ENCODE measurements at places on chromosomes 5 and 9. TPM values are rescaled to one million over a fixed set of nuclear protein-coding genes. Genes with fewer than 3 reads are reported as not detected.

- DNase-seq = no peak
- H3K27me3 ChIP-seq = no peaks in the 10 kb centered on the region
- no peak overlapping the region for H3K4me3 ChIP-seq
- H3K4me1 ChIP-seq = peaks cover 10% of the 10 kb centered on the region
Measured at GRCh38 chr9:20570087-20570486, 52.2 kb downstream of the MLLT3 start.

IL4 gene
- total RNA-seq = not detected

GRCh38 chr5:57650360-57651069 lies 167.9 kb upstream of the ACTBL2 start:
- no peak overlapping the region for H3K4me3 ChIP-seq
- no peak for DNase-seq
- H3K27me3 ChIP-seq = no peaks in the 10 kb centered on the region
- no peaks in the 10 kb centered on the region for H3K4me1 ChIP-seq
- H3K36me3 ChIP-seq = no peaks in the 10 kb centered on the region

- no peaks in the 10 kb centered on the region for H3K36me3 ChIP-seq
- H3K27ac ChIP-seq = no peak overlapping the region
- H3K4me1 ChIP-seq = no peaks in the 10 kb centered on the region
- H3K4me3 ChIP-seq = no peak overlapping the region
- no peaks in the 10 kb centered on the region for H3K27me3 ChIP-seq
Measured at GRCh38 chr5:54227759-54228158, 82.6 kb downstream of the ARL15 start.

DNA sequence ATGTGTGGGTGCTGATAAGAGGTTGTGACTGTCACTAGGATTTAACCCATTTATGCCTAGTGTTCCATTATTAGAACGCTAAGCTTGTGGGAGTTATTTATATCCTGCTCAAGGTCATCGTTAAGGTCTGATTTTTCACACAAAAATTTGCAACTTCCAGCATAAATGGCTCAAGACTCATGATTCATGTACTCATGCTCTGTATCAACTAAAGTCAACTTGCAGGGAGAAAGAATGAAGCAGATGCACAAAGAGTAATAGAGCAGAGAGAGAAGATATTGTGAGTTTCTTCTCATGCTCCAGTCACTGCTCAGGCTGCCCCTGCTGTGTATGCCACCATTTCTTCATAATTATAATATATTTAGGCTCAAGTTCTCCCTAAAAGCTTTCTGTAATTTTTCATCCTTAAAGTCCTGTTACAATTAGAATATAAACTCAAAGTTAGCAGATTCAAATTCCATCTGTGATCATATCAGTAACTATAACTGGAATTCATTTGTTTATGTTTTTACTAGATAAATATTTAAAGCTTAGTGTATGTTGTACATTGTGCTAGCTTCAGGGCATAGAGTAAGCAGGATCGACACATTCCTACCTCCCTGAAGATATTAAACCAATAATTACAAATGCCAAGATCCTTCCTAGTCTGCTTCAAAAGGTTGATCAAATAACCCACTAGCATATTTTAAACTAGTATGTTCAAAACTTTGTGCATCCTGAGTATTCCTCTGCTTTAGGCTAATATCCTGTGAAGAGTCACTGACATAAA lies 136.7 kb downstream of the NUDT12 start:
- H3K4me3 ChIP-seq = no peak overlapping the region
- no peak overlapping the region for H3K27ac ChIP-seq
- no peaks in the 10 kb centered on the region for H3K36me3 ChIP-seq
- H3K27me3 ChIP-seq = no peaks in the 10 kb centered on the region

GRCh38 chr5:37063739-37064138 lies 185.4 kb downstream of the CPLANE1 start:
- peaks cover 80% of the 10 kb centered on the region for H3K36me3 ChIP-seq
- no peak overlapping the region for H3K27ac ChIP-seq
- H3K4me3 ChIP-seq = no peak overlapping the region
- DNase-seq = no peak
- H3K27me3 ChIP-seq = no peaks in the 10 kb centered on the region

DNA sequence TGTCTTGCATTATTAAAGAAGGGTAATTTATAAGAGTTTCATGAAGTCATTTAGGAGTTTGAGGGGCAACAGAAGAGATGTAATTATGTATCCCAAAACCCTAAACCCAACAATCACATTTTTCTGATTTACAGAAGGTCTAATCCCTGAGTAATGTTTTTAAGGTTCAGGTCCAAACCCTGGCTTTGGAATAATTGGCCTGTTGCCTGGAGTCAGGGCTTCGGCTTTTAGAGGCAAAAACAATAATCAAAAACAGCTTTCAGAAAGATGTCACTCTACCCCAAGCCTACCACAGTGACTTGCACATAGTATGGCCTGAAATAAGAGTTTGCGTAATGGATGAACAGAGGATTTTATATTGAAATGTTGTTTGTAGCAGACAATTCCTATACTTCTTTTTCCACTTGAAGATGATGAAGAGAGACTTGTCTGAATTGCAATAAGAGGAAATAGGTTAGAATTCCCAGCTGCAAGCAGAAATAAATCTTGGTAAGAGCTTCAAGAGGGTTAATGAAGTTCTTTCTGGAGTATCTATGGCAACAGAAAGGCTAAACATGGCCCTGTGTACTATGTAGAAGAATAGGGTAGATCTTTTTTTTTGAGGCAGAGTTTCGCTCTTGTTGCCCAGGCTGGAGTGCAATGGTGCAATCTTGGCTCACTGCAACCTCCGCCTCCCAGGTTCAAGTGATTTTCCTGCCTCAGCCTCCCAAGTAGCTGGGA lies 152.0 kb downstream of the GPBP1 start:
- H3K27ac ChIP-seq = no peak overlapping the region
- H3K4me3 ChIP-seq = no peak overlapping the region
- H3K4me1 ChIP-seq = no peaks in the 10 kb centered on the region
- DNase-seq = no peak

DNA sequence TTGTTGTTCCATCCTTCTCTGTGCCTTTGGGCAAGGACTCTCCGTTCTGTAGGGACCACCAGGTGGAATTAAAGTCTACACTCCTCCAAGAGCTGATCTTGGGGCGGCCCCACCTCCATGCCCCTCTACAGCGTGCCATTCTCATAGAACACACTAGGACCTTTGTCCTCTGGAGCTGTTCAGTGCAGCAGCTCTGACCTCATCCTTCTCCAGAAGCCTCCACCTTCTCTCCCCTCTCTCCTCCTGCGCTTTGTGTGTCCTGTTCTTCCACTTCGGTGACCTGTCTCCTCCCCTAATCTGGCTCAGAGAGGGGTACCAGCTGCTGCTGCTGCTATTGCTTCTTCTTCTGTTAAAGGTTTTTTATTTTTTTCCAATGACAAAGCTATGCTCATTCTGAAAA lies 1.8 kb upstream of the MACROH2A1 start:
- no peak for DNase-seq
- H3K4me3 ChIP-seq = no peak overlapping the region
- no peaks in the 10 kb centered on the region for H3K27me3 ChIP-seq

- H3K4me1 ChIP-seq = peaks cover under 1% of the 10 kb centered on the region
- no peaks in the 10 kb centered on the region for H3K36me3 ChIP-seq
- no peak overlapping the region for H3K27ac ChIP-seq
- no peak for DNase-seq
Measured at GRCh38 chr5:142758062-142758795, 11.9 kb upstream of the ARHGAP26 start.

DNA sequence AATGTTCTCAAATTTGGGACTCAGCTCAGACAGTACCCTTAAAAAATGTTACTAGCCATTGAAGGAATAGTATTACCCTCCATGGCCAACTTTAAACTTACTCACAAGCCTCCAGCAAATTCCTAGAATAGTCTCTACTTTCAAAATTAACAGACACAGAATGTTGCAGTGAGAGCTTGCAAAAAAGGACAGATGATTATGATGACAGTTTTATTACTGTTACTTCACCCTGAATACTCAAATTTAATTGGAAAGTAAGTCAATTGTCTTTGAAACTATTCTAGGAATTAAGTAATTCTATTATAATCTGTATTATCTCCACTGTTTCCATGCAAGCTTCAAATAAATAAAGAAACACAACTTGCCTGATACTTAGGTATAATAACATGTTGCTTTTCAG lies 288.3 kb downstream of the SLF1 start:
- no peak overlapping the region for H3K4me3 ChIP-seq
- H3K27ac ChIP-seq = no peak overlapping the region
- H3K36me3 ChIP-seq = peaks cover 61% of the 10 kb centered on the region
- DNase-seq = no peak

DNA sequence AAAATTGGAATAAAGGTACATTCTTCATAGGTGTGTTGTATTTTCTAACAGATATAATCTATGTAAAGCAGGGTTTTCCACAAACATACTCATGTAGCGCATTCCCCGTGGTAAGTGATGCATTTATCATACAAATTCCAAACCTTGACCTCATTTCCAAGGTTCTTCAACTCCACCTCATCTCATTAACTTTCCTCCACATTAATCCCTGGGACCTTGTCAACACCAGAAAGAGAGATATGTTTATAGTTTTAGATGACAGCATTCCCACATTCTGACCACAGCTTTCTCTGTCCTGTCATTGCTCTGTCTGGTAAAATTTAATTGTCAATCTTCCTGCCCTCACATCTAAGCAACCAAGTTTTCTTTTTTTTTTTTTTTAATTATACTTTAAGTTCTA lies 415.1 kb downstream of the TMEM161B start:
- no peak overlapping the region for H3K4me3 ChIP-seq
- no peaks in the 10 kb centered on the region for H3K36me3 ChIP-seq
- no peaks in the 10 kb centered on the region for H3K4me1 ChIP-seq
- H3K27ac ChIP-seq = no peak overlapping the region

Data from left lung (tissue), 14 donors.